ENCODE measurements at places on chromosomes 5 and 9.

GRCh38 chr5:89255845-89256463 is 373.0 kb upstream of the MEF2C start:
- DNase-seq: no peak

DNA sequence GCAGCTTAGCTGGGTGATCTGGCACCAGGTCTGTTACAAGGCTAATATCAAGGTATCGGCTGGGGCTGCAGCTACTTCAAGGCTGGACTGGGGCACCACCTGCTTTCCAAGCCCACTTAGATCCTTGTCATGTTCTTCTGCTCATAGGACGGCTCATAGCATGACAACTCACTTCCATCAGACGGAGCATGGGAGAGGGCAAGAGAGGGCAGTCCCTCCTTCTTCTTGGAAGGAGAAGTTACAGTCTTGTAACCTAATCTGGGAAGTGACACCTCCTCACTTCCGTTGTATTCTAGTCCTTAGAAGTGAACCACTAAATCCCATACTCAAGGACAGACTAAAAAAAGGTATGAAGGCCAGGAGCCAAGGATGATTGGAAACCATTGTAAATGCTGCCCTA is 258.2 kb downstream of the MAST4 start:
- no peak for DNase-seq

- no peak for DNase-seq
These were observed 194.6 kb upstream of the PCSK5 start for GRCh38 chr9:75695921-75696320.

DNA sequence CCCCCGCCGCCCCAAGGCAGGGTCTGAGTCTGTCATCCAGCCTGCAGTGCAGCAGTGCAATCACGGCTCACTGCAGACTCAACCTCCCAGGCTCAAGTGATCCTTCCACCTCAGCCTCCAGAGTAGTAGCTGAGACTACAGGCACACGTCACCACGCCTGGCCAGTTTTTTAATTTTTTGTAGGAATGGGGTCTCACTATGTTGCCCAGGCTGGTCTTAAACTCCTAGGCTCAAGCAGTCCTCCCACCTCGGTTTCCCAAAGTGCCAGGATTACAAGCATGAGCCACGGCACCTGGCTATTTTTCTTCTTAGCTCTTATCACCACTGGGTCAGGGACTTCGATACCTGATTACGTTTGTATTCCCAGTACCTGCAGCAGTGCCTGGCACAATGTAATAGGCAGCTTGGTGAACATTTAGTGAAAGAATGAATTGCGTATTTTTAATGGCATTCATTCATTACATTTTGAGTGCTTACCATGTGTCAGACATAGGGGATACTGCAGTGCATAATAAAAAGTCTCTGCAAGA is 10.3 kb downstream of the LARP1 start:
- DNase-seq: no peak

GRCh38 chr9:33295571-33295970 is 5.3 kb downstream of the NFX1 start:
- DNase-seq: no peak

Measured in H54 (cell line).